ENCODE measurements at places on chromosomes 7 and 10. TPM values are rescaled to one million over a fixed set of nuclear protein-coding genes. Genes with fewer than 3 reads are reported as not detected.

DNA sequence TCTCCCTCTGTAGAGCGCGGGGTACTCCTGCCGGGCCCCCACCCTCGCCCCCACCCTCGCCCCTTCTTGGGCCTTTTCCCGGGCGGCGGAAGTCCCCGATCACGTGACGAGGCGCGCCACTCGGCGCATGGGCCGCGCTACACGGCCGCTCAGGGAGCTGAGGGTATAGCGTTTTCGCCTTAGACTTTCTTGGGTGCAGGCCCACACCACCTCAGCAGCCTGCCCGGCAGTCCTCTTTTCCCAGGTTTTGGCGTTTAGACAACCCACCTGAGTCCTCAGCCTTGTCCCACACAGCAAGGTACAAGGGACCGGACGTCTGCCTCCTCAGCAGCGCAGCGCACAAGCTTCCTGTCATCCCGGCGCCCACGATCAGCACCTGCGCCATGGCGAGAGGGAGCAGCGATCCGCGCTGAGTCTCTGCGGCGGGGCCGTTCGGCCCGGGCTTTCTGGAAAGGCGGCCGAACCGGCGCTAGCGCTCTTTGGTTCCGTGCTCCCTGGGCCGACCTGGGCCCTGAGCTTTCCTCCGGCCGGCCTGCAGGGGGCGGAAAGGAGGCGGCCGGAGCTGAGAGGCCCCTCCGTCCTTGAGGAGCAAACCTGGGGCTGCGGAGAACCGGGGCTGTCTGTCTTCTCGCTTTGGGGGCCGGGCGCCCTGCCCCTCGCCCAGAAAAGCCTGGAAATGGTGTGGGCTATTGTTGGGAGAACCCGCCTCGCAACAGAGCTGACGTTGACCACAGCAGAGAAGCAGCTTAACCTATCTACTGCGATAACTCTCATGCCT is at the start of gene RNLS:
Gene RNLS (minus strand): TSS at position 513 of the 778 bp plus-strand sequence.
- H3K36me3 ChIP-seq = no peaks in the 10 kb centered on the region
- DNase-seq = peak; percentile 87
- H3K4me1 ChIP-seq = no peaks in the 10 kb centered on the region
- peak within 1 kb of the TSS; percentile 95 for H3K27ac ChIP-seq

- no peak overlapping the region for H3K27ac ChIP-seq
- H3K4me3 ChIP-seq = no peak overlapping the region
- H3K27me3 ChIP-seq = no peaks in the 10 kb centered on the region
- H3K36me3 ChIP-seq = no peaks in the 10 kb centered on the region
- DNase-seq = no peak
These were observed 11.2 kb upstream of the CCSER2 start for GRCh38 chr10:84317174-84317573.

- peak; percentile 62 for DNase-seq
- H3K36me3 ChIP-seq = no peaks in the 10 kb centered on the region
- no peaks in the 10 kb centered on the region for H3K4me1 ChIP-seq
- H3K27ac ChIP-seq = no peak overlapping the region
These were observed 129.9 kb downstream of the KBTBD2 start for GRCh38 chr7:32761451-32762205.

The RTKN2 gene
- total RNA-seq = not detected

The SEMA3C gene
- 214 TPM for total RNA-seq

The PNLIPRP2 gene
- total RNA-seq = not detected

The VSTM4 gene
- total RNA-seq = 13.3 TPM

The VWDE gene
- total RNA-seq = 0.27 TPM

The FZD1 gene
- total RNA-seq = 18.2 TPM

The SYPL1 gene
- total RNA-seq = 138 TPM

Measured in sigmoid colon (tissue), 7 donors.